ENCODE measurements at places on chromosomes 6 and 20.

- H3K27me3 ChIP-seq, result no peaks in the 10 kb centered on the region
- no peak for DNase-seq
- H3K36me3 ChIP-seq, result no peaks in the 10 kb centered on the region
- H3K4me1 ChIP-seq, result no peaks in the 10 kb centered on the region
Measured at GRCh38 chr6:5865506-5866031, 141.2 kb downstream of the NRN1 start.

DNA sequence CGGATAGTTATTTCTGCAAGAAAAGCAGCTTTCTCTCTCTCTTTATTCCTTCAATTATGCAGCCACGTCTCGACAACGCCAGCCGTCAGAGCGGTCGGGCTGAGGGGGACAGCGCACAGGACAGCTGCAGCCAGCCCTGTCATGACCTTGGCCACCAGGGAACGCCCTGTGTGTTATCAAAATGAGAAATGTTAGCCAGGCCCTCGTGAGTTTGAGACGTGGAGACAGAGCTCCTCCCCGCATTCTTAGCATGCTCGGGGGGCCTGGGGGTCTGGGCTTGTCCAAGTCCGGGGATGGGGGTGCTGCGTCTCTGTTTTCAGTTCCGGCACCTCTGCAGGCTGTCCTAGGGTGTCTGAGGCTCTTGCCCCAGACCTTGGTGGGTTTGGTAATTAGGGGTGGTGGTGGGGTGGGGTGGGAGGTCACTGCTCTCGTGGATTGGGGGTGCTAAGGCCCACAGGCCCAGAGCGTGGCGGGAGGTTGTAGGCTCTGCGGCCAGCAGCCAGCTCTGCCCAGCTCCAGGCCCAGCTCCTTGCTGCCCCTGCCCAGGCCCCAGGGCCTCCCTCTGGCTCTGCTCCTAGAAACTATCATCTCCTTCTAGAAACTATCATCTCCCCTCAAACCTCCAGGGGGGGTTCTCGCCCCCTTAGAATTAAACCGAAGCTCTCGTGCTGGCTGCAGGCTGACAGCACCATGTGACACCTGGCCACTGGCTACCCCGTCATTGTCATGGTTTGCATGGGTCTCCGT lies 54.3 kb upstream of the GATA5 start:
- no peaks in the 10 kb centered on the region for H3K27me3 ChIP-seq
- no peak overlapping the region for H3K4me3 ChIP-seq
- no peaks in the 10 kb centered on the region for H3K4me1 ChIP-seq
- H3K27ac ChIP-seq, result no peak overlapping the region
- no peaks in the 10 kb centered on the region for H3K36me3 ChIP-seq

DNA sequence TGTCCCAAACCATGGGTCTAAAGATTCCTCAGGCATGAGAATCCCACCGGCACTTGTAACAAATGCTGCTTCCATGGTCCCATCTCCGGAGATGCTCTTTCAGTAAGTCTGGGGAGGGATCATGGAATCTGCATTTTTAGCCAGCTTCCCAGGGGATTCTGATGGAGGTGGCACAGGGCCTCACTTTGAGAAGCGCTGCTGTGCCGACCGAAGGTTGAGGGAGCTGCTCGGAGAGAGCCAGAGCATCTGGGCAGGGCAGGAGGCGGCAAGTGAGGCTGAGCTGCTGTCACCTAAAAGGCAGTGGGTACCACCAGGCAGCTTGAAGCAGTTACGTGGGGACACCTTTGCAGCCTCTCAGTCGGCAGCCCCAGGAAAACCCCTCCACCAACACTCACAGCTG lies 100.2 kb upstream of the CDYL start:
- no peaks in the 10 kb centered on the region for H3K4me1 ChIP-seq
- no peaks in the 10 kb centered on the region for H3K27me3 ChIP-seq
- H3K4me3 ChIP-seq, result no peak overlapping the region

GRCh38 chr6:3433005-3433404 lies 23.8 kb downstream of the SLC22A23 start:
- no peaks in the 10 kb centered on the region for H3K36me3 ChIP-seq
- no peaks in the 10 kb centered on the region for H3K4me1 ChIP-seq
- no peak overlapping the region for H3K27ac ChIP-seq

GRCh38 chr20:42836339-42836738 lies 353.4 kb downstream of the PTPRT start:
- H3K4me3 ChIP-seq, result no peak overlapping the region
- no peaks in the 10 kb centered on the region for H3K4me1 ChIP-seq
- H3K27me3 ChIP-seq, result no peaks in the 10 kb centered on the region
- DNase-seq, result no peak

- H3K36me3 ChIP-seq, result no peaks in the 10 kb centered on the region
- H3K27me3 ChIP-seq, result no peaks in the 10 kb centered on the region
- H3K4me1 ChIP-seq, result no peaks in the 10 kb centered on the region
Measured at GRCh38 chr6:10613723-10614122, 80.7 kb downstream of the C6orf52 start.

DNA sequence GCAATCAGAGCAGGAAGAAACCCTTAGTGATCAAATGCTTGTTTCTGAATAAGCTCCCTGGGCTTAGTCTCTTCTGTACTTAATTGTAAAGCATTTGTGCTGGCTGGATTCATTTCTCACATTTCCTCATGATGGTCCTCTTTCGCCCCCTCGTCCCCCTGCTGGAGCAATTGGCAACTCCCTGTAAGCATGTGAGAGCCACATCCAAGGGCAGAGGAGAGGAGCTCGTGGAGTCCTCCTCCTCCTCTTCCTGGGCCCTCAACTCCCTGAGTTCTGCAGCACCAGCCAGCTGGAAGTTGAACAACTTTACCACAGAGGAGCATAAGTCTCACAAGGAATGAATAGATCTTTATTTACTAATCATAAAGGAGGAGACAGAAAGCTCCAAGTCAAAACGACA lies 12.6 kb downstream of the ANKEF1 start:
- H3K27me3 ChIP-seq, result no peaks in the 10 kb centered on the region
- no peak overlapping the region for H3K4me3 ChIP-seq
- no peak for DNase-seq
- no peak overlapping the region for H3K27ac ChIP-seq
- H3K4me1 ChIP-seq, result no peaks in the 10 kb centered on the region

GRCh38 chr6:156111913-156112312 lies 656.3 kb upstream of the NOX3 start:
- no peaks in the 10 kb centered on the region for H3K27me3 ChIP-seq
- DNase-seq, result no peak
- no peak overlapping the region for H3K27ac ChIP-seq
- H3K4me3 ChIP-seq, result no peak overlapping the region
- no peaks in the 10 kb centered on the region for H3K36me3 ChIP-seq

GRCh38 chr6:11770546-11771466 lies 7.8 kb downstream of the ADTRP start:
- peaks cover 7% of the 10 kb centered on the region for H3K4me1 ChIP-seq
- H3K36me3 ChIP-seq, result no peaks in the 10 kb centered on the region
- DNase-seq, result peak; percentile 88
- no peak overlapping the region for H3K4me3 ChIP-seq
- no peaks in the 10 kb centered on the region for H3K27me3 ChIP-seq

- no peaks in the 10 kb centered on the region for H3K36me3 ChIP-seq
- no peaks in the 10 kb centered on the region for H3K27me3 ChIP-seq
- no peaks in the 10 kb centered on the region for H3K4me1 ChIP-seq
- no peak for DNase-seq
Measured at GRCh38 chr20:35523298-35523888, 6.1 kb downstream of the C20orf173 start.

- H3K27me3 ChIP-seq, result peaks cover 32% of the 10 kb centered on the region
- no peak for DNase-seq
- H3K27ac ChIP-seq, result no peak overlapping the region
Measured at GRCh38 chr20:62208061-62208794, 11.8 kb downstream of the HRH3 start.

DNA sequence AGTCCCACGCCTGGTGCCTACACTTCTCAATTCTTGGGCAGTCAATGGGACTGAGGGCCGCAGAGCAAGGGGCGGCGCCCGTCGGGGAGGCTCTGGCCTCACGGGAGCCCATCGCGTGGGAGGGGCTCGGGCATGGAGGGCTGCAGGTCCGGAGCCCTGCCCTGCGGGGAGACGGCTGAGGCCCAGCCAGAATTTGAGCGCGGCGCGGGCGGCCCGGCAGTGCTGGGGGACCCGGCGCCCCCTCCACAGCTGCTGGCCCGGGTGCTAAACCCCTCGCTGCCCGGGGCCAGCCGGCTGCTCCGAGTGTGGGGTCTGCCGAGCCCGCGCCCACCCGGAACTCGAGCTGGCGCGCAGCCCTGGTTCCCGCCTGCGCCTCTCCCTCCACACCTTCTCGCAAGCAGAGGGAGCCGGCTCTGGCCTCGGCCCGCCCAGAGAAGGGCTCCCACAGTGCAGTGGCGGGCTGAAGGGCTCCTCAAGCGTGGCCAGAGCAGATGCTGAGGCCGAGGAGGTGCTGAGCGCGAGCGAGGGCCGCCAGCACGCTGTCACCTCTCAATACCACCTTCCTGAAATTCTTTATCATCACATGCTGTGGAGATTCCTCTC lies 58.5 kb downstream of the BAK1 start:
- no peaks in the 10 kb centered on the region for H3K27me3 ChIP-seq
- H3K4me3 ChIP-seq, result no peak overlapping the region
- DNase-seq, result no peak
- no peaks in the 10 kb centered on the region for H3K4me1 ChIP-seq

DNA sequence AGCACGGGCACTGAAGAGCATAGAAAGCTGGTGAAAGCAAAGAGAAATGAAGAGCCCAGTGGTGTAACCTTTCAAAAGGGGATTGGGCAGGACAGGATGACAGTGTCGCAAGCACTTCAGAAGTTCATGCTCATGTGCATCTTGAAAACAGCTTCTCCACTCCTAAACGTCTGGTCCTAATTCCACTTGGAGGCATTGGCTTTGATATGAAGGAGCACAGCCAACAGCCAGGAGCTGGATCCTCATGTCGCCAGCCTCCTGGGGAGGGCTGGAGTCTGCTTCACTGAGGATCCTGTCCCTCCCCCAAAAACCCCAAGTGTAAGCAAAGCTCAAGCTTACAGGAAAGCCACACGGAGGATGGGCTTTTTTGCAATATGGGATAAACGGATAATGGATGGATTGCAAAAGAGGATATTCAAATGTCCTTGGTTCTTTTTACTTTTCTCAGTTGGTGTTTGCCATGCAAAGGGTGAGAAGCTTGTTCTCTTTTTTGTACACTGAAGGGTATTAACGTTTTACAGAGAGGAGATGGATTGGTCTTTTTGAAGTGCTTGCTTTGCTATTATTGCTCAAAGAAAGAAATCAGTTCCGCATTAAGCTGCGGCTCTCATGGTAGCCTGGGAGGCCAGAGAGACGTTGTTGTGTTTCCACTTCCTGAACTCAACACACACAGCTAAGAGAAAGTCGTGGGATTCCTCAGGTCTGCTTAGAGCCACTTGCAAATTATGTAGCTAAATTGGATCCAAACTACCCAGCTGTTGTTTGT lies 92.2 kb downstream of the SIM1 start:
- no peak overlapping the region for H3K27ac ChIP-seq
- no peaks in the 10 kb centered on the region for H3K27me3 ChIP-seq
- H3K4me3 ChIP-seq, result no peak overlapping the region
- no peaks in the 10 kb centered on the region for H3K4me1 ChIP-seq
- no peak for DNase-seq

GRCh38 chr6:22053391-22053997 lies 243.3 kb downstream of the PRL start:
- no peaks in the 10 kb centered on the region for H3K27me3 ChIP-seq
- H3K4me1 ChIP-seq, result no peaks in the 10 kb centered on the region
- no peak overlapping the region for H3K4me3 ChIP-seq

GRCh38 chr6:115358616-115359015 lies 702.1 kb downstream of the FRK start:
- H3K27ac ChIP-seq, result no peak overlapping the region
- no peaks in the 10 kb centered on the region for H3K4me1 ChIP-seq
- no peak overlapping the region for H3K4me3 ChIP-seq
- no peak for DNase-seq
- H3K27me3 ChIP-seq, result no peaks in the 10 kb centered on the region
- H3K36me3 ChIP-seq, result no peaks in the 10 kb centered on the region

DNA sequence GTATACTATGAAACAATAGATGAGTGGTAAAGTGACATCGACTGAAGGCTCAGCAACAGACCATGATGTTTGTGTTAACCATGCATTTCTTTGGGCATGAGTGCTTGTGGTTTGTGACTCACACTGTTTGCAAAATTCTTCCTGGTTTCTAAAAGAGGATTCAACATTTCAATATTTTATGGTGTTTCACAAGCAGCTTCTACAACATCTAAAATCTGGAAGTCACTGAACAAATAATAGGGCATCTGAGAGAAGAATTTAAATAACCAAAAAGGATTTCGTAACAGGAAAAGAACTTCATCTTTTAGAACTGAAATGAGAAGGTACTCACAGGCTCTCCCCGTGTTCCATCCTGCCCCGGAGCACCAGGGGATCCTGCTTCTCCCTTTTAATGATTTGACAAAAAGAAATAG lies 146.2 kb downstream of the COL21A1 start:
- H3K36me3 ChIP-seq, result no peaks in the 10 kb centered on the region
- H3K4me3 ChIP-seq, result no peak overlapping the region
- H3K27ac ChIP-seq, result no peak overlapping the region
- DNase-seq, result no peak
- no peaks in the 10 kb centered on the region for H3K27me3 ChIP-seq

GRCh38 chr6:100415768-100416167 lies 49.0 kb downstream of the SIM1 start:
- no peaks in the 10 kb centered on the region for H3K36me3 ChIP-seq
- H3K4me3 ChIP-seq, result no peak overlapping the region
- H3K27me3 ChIP-seq, result no peaks in the 10 kb centered on the region
- H3K4me1 ChIP-seq, result no peaks in the 10 kb centered on the region

DNA sequence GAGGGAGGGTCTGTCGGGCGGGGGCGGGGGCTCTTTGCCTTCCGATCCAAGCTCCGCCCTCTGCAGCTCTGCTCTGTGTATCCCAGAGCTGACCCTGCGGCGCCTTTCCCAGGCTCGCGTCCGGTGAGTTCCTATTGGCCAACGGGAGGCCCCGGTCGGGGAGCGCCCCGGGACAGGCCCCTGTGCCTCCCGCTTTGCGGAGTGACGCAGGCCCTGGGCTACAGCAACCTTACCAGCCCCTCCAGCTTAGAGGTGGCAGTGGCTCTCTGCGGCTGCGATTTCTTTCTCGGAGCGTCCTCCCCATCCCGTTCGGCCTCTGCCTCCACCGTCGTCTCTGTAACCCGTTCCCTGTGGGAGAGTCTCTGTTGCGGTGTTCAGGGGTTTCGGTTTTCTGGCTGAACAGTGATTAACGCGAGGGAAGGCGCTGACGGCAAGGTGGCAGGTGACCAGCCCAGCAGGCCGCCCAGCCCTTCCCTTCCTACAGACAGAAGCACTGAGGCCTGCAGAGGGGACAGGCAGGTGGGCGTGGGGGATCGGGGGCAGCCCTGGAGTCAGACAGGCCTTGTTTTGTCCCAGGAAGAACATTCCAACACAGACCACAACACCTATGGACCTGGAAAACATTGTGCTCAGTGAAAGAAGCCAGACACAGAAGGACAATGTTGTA lies 18.1 kb upstream of the CEBPB start:
- H3K36me3 ChIP-seq, result no peaks in the 10 kb centered on the region
- peaks cover 7% of the 10 kb centered on the region for H3K4me1 ChIP-seq
- DNase-seq, result peak; percentile 73
- peak overlapping the region; percentile 75 for H3K27ac ChIP-seq
- H3K27me3 ChIP-seq, result no peaks in the 10 kb centered on the region
- peak overlapping the region; percentile 33 for H3K4me3 ChIP-seq

DNA sequence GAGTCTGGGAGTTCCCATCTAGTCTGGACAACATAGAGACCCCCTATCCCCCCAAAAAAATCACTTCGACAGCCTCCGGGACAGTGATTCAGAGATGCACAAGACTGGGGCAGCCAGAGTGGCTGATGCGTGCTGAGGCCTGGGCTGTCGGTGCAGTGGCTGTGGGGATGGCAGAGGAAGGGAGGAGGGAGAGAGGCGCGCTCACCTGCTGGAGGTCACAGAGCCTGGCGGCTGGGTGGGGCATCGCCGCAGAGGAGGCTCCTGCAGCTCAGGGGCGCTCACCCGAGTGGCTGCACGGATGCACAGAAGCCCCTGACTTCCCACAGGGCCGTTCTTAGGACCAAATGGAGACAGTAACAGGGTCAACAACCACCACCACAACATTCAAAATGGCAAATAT lies 182.8 kb downstream of the SMOC2 start:
- H3K36me3 ChIP-seq, result no peaks in the 10 kb centered on the region
- no peaks in the 10 kb centered on the region for H3K4me1 ChIP-seq
- H3K27ac ChIP-seq, result no peak overlapping the region

Measured in tibial nerve (tissue), 4 donors.